ENCODE measurements at places on chromosomes 12 and 14.

DNA sequence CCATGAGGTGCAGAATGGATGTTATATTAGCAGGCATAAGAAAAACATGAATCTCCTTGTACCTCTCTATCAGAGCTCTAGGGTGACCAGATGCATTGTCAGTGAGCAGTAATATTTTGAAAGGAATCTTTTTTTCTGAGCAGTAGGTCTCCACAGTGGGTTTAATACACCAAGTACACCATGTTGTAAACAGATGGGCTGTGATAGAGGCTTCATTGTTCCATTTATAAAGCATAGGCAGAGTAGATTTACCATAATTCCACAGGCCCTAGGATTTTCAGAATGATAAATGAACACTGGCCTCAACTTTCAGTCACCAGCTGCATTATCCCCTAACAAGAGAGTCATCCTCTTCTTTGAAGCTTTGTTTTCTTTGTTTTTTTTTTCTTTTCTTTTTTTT, 185.2 kb downstream of the ERC1 start:
- no peak for DNase-seq

GRCh38 chr12:51070004-51070403, 13.4 kb downstream of the CSRNP2 start:
- peak; percentile 70 for DNase-seq

DNA sequence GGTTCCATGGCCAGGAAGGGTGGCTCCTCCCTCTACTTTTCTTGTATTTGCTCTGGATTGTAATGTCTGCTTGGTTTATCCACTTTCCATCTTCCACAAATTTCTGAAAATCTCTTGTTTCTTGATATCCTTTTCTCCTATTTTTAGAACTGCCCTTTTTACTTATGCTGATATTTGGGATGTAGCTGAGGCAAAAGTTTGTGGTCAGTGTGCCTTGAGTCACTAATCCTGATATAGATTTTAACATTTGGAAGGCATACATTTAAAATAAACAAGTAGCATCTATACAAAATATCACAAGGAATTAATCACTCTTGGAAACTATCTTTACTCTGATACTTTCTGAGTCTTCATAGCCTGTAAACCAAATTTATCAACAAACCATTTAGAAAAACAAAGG, 11.0 kb downstream of the GRIP1 start:
- DNase-seq, result no peak

GRCh38 chr14:99571303-99571986, 32.6 kb downstream of the CCDC85C start:
- no peak for DNase-seq

- DNase-seq, result peak; percentile 59
Measured at GRCh38 chr12:120399531-120399930, 30.6 kb upstream of the MSI1 start.

DNA sequence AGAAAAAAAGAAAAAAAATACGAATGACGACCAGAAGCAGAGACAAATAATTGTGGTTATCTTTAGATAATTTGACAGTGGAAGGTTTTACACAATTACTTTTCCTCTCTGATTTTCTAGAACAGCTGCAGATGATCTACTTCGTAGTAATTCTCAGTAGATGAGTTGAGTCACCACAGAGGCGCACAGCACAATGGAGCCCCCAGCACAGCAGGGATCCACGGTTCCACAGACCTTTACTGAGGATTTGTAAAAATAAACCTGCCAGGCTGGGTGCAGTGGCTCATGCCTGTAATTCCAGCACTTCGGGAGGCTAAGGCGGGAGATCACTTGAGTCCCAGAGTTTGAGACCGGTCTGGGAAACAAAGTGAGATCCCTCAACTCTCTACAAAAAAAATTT, 29.3 kb downstream of the AMN start:
- DNase-seq, result no peak

- no peak for DNase-seq
Measured at GRCh38 chr12:79692860-79693577, 2.3 kb upstream of the PAWR start.

GRCh38 chr14:72594099-72594901, 299.6 kb downstream of the DPF3 start:
- no peak for DNase-seq

DNA sequence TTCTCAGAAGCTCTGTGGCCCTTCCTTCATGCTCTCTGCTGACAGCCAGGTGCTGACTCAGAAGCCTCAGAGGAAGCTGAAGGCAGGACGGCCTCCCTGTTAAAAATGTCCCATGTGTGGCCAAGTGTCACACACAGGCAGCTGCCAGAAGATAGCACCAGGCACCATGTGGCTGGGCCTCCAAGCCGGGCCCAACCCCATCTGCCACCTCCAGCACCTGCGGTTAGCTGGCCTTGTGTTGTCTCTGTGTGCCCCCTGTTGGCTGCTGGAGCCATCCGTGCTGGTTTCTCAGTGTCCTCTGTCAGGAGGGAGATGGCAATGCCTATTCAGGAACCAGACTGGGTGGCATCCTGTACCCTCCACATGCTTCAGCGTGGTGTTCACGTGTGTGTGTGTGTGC, 63.2 kb downstream of the TSPAN11 start:
- no peak for DNase-seq

DNA sequence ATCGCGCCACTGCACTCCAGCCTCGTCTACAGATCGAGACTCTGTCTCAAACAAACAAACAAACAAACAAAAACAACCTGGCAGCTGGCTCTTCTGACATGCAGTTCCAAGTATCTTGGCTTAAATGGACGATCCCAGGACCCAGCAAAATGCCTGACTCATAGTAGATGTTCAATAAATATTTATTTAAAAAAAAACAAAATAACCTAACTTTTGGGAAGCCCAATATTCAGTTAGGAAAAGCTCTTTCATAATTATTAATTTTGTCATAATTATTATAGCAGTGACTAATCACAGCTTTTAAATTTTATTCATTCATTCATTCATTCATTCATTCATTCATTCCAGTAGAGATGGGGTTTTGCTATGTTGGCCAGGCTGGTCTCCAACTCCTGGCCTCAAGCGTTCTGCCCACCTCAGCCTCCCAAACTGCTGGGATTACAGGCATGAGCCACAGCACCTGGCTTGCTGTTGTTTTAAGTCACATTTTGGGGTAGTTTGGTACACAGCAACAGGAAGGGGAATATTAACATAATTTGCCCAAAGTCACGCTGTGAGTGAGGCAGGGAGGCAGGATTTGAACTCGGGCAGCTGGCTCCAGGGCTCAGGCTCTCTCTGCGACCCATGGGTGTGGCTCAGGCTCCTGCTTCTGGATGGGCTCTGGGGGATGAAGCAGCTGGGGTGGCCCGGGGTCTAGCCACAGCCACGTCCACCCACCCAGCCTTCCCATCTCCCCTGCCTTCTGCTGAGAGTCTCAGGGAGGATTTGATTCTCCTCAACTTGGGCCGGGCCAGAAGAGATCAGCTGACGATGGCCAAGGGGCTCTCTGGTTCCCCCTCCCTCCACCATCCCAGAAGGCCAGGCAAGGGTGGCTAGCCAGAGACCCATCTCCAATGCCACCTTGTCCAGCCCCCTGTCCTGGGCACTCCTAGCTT, 2.4 kb downstream of the SDS start:
- DNase-seq, result no peak

DNA sequence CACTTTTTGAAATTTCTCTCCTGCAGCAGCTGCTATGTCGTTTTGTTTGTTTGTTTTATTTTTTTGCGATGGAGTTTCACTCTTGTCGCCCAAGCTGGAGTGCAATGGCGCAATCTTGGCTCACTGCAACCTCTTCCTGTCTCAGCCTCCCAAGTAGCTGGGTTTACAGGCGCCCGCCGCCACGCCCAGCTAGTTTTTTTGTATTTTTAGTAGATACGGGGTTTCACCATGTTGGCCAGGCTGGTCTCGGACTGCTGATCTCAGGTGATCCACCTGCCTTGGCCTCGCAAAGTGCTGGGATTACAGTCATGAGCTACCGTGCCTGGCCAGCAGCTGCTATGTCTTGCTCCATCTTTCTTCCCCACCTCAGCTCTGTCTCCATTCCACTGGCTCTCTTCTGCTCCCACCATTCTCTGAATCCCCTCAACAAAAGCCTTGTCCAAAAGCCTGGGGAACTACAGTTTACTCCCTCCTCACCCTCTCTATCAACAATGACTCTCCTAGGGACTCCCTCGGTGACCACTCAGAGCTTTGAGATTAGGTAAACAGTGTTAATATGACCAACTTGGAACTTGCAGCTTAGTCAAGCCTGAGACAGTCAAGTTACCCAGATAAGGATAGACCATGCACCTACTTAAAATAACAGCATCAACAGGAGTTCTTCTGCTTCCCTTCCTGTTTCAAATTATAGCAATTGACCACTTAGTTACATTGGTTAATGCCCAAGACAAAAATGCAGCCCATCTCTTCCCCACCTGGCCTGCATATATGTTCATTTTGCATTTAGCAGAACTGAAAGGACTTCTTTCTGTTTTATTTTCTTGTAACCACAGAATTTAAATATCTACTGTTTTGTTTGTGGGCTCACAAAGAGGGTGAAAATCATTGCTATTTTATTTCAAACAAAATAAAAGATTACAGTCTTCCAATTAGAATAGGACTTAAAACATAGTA, 189.0 kb upstream of the AMIGO2 start:
- no peak for DNase-seq

DNA sequence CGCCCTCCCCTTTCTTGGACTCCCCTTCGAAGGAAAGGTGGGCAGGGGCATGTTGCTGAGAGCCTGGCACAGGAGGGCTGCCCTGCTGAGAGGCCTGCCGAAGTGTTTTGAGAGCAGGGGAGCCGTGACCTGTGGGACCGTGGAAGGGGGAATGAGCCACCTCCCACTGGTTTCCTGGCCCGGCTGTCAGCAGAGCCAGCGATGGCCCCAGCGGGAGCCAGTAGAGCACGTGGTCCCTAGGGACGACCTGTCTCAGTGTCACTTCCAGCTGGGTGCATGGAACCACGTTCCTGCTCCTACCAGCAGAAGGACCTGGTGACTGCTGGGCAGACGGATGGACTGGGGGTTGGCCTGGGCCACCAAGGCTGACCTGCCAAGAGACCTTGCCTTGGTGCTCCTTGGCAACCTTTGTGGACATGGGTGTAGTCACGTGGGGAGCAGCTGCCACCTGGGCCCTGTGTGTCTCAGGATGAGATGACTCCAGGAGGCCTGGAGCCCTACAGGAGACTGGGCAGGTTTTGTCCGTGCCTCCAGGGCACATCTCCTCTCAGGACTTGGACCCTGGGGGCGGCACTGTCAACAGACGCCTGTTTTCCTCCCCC, 34.6 kb downstream of the BEGAIN start:
- DNase-seq, result no peak

- no peak for DNase-seq
Measured at GRCh38 chr12:32819424-32819823, 63.7 kb upstream of the YARS2 start.

DNA sequence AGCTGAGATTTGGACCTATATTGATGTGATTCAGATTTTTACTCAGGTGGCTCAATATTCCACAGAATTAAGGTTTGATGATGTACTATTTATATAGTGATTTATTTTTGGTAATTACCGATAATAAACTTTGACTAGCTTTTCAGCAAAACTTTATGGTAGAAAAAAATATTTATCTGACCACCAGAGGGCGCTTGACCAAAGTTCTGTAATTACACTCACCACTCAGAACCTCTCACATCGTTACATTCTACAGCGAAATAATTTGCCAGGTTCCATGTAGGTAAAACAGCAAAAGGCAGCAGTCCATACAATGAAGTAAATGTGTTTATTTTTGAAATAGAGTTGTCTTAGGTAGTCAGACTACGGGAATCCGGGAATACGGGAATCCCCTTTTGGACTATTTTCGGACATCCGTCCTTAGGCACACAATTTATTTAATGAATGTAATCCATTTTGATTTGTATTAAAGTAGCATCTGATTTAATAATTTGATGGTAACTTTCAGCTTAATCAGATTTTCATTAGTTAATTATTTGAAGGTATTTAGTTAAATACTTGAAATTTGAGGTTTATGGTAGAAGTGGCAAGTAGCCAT, 143.0 kb upstream of the DDHD1 start:
- peak; percentile 60 for DNase-seq

DNA sequence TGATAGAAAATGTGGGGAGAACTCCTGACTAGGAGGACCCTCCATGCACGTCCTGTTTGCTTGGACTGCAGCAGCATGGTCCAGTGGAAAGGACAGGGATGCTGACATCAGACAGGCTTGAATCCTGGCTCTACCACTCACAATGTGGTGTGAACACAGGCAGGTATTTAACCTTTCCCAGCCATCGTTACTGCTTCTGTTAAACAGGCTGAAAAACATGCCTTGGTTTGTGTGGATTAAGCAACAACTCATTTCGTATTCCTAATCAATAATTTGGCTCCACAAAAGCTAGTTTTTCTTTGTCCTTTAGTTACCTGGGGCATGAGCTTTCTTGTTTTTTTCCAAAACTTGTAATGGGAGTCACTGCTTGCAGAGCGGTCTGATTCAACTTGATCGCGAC, 41.0 kb downstream of the APPL2 start:
- DNase-seq, result no peak

GRCh38 chr14:58954901-58955861, 233.3 kb upstream of the DAAM1 start:
- DNase-seq, result peak; percentile 68

DNA sequence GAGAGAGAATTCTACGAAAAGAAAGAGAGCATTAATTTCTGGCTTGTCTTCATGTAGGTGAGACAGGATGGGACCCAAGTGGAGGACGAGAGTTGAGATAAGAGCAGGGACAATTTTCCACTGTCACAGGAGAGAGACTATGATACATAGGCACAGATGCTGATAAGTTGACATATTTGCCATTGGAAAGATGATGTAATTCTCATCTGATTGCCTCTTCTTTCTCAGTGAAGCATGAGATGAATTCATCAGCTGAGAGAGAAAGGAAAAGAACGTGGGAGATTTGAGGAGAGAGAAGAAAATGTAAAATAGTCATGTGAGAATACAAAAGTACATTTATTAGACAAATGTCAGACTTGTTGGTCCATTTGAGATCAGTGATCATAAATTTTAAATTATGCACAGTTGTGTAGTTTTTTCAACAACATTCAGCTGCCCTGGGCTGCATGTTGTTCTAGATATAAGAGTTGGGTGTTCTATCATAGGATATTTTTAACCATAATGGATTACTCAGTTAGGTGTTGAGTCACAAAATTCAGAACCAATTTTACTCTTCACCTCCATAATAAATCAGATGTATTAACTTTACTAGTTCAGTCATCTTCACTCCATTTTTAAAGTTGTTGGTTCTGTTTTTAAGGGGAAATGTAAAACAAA, 222.9 kb downstream of the DPY19L2 start:
- DNase-seq, result no peak

DNA sequence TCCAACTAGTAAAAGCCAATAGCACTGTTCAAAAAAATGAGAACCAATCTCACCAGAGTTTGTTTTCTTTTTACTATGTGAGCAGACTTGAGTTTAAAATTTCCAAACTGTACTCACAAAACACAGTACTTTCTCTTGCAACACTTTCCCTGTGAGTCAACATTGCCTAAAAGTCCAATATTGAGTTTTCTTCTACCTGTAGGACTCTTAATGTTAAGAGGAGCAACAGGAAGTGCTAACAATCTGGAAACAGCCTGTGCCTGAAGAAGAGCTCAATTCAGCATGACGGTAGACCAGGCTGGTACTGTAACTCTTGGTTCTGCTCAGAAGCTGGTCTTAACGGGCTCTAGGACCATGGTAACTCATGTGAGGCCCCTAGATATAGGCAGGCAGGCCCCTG, 144.3 kb downstream of the MED13L start:
- peak; percentile 38 for DNase-seq

GRCh38 chr12:109881752-109882151, 1.4 kb upstream of the GLTP start:
- DNase-seq, result peak; percentile 22

GRCh38 chr14:21326972-21327371, 47.1 kb downstream of the RPGRIP1 start:
- DNase-seq, result no peak

Measured in cardiac fibroblast (primary cell).